ENCODE measurements at places on chromosomes 16 and 17.
A peak's percentile ranks its signal among the peaks of the same experiment; 100 is the strongest.

DNA sequence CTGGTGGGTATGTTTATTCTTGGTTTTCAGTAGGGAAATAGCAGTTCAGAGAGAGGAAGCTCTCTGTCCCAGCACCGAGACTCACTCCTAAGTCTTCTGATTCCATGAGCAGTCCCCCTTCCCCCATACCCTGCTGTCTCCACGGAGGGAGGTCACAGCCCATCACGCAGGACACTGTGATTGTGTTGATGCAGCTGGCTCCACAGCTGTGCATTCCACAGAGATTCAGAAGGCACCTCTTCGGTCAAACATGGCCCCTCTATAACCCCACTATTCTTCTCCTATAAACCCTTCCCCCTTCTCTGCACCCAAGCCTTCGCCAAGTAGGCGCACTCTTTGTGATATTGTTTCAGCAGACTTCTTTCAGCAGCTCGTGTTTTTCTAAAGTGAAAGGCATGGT lies 104.3 kb upstream of the HLF start:
- DNase-seq, result no peak

DNA sequence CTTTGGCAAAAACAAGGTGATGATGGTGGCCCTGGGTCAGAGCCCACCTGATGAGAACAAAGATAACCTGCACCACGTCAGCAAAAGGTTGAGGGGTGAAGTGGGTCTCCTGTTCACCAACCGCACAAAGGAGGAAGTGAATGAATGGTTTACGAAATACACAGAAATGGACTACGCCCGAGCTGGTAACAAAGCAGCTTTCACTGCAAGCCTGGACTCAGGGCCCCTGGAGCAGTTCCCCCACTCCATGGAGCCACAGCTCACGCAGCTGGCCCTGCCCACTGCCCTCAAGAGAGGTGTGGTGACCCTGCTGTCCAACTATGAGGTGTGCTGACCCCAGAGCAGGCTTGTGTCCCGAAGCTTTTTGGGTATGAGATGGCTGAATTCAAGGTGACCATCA lies 29.7 kb upstream of the DLX4 start:
- no peak for DNase-seq

DNA sequence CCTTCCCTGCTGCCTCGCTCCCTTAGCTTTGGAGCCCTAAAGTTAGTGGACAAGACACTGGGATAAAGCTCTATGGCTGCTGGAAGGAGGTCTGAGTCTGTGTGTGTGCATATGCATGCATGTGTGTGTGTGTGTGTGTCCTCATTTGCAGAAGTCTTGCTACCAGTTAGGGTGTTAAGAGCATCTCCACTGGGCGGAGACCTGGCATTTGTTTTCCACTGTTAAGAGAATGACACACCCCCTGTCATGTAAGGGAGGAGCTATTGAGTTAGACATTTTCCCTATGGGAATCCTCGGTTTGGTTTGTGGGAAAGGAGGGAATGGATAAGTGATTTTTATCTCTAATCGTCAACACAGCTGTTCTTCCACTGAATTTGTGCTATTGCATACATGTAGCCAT lies 24.8 kb upstream of the ARHGAP23 start:
- no peak for DNase-seq

DNA sequence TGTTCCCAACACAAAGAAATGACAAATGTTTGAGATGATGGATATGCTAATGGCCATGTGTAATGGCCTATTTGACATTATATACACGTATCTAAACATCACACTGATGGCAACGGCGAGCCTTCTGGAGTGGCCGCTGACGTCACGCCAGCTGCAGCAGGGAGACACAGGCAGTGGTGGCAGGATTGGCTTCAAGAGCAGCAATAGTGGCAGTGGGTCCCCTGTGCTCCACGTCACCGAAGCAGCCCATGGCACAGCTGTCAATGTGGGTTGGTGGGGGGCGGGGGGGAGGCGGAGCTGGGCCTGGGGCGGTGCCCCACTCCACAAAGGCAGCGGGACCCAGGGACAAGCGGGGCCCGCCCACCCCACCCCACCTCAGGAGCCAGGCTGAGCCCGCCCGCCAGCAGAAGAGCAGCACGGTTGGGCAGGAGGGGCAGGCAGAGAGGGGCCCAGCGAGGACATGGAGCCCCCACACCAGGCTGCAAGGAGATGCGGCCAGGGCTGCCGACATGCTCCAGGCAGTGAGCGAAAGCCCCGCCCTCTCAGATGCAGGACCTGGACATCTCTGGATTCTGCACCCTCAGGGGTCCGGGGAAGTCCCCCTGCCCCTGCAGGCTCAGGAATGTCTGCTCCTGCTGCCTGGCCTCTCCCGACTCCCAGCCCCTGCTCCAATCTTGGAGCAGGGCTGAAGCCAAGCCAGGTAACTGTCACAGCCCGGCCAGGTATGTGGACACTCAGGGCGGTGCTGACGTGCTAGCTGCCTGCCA lies 64.6 kb downstream of the USP32 start:
- DNase-seq, result no peak

GRCh38 chr17:50027172-50027880 lies 28.6 kb upstream of the ITGA3 start:
- DNase-seq, result peak; percentile 97

DNA sequence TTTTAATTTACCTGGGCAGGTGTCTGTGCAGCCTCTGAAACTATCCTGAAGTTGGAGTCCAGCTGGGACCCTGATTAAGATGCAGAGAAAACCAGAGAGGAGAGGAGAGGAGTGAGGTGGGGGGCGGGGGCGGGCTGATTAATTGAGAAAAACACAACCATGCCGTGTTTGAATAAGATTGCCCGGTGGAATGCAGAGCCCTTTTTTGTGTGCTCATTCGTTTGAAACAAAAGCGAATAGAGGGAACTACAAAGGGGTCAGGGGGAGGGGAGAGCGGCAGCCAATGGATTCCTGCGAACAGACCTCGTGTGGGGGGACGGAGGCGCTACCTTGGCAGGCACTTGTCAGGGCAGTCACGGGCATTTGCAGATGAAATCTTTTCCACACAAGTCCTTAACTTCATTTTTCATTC lies 355.8 kb downstream of the SOX9 start:
- no peak for DNase-seq
